Aorta (tissue), 5 donors: ENCODE measurements at places on chromosomes 13 and 19.

- no peak for DNase-seq
These were observed 2.0 kb downstream of the REX1BD start for GRCh38 chr19:18590273-18591272.

GRCh38 chr13:99800951-99801350, 170.6 kb downstream of the ZIC5 start:
- no peak for DNase-seq

DNA sequence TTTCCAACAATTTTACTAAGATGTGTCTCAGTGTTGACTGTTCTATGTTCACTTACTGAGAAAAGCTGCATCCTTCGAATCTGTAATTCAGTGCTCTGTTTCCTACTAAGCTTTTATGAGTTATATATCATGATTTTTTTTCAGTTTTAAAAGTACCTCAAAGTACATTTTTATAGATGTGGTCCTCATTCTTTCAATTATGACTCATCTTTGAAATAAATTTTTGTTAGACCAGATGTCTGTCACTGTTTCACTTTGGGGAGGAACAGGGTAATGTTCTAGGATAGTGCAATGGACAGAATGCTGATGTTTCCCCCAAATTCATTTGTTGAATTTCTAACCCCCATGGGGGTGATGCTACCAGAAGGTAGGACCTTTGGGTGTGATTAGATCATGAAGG, 74.8 kb downstream of the NALCN start:
- DNase-seq, result no peak

DNA sequence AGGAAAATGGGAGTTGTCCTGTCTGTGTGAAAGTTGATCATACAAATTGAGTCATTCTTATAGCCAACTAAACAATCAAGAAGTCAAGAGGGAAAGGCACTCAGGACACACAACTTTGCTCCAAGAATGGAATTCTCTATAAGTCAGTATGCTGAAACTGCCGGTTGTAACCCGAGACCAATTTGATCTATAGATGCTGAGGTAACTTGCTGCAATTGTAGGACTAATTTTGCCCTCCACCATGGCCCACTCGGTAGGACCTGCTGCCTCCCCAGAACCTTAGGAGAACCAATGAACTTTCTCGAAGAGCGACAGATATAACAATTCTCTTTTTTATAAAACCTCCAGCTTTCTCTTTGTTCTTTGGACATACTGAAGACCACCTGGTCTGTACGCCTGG, 157.0 kb downstream of the RNF17 start:
- DNase-seq, result no peak

DNA sequence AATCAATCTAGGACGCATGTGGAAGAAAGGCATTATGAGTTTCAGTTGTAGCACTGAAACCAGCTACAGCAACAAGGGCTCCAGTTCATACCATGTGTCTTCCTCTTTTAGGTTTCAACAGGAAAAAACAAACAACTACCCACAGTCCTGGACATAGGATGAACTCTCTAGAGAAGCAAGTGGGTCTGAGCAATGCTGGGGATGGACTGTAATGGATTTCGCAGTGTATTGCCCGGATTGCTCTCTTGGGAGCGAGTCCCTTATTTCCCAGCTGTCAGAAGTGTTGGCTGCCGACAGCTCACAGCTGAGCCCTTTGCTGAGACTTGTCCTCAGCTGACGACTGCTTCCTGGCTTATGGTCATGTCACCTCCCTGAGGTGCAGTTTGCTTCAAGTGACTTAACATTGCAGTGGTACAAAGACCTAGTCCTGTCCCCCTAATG, 12.1 kb upstream of the MYCBP2 start:
- no peak for DNase-seq

GRCh38 chr19:55085923-55086715, 10.4 kb downstream of the EPS8L1 start:
- no peak for DNase-seq

DNA sequence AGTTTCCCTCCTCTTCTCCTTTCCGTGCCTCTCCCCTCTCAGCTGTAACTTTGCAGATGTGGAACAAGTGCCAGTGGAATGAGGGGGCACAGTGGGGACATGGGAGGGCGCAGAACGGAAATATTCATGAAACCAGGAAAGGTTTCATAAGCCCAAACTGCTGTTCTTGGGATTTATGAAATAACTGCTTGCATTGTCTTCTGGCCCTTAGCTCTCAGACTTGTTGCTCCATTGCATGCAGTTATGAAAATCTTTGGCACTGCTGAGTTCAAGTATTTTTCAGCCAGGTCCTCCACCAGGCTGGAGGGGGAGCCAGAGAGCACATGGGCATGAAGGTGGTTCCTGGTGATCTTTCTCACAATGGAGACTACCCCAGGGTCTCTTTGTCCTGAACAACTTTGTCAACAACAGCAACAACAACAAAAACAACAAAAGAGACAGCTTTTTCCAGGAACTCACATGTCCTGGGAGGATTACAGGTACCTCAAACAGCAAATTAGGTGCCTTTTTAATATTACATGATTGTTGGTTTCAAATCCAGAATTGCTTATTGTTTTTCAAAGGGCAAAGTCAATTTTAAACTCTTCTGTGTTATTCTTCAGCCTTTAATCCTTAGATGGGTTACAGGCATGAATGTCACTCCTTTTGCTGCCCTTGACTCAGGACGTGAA, 1.5 kb downstream of the RGCC start:
- DNase-seq, result no peak

- DNase-seq, result no peak
These were observed 292.7 kb downstream of the MYO16 start for GRCh38 chr13:108922108-108922507.

GRCh38 chr13:112510002-112510780, 77.8 kb downstream of the TUBGCP3 start:
- no peak for DNase-seq

DNA sequence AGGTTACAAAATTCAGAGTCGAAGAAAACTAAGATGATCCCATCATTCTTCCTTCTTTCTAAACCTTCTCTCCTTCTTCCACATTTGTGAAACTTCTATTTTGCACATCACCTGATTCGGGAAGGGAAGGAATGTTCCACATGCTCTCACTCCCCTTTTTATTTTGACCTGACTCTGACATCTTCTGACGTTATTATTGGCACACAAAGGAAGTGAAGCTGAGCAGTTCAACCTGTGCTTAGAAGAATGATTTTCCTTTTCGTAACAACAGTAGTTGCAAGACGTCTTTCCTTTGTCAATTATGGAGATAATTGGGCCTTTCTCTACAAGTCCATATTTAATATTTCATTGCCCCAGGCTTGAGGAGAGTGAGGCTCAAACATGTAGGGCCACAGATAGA, 18.0 kb downstream of the FAM124A start:
- no peak for DNase-seq

DNA sequence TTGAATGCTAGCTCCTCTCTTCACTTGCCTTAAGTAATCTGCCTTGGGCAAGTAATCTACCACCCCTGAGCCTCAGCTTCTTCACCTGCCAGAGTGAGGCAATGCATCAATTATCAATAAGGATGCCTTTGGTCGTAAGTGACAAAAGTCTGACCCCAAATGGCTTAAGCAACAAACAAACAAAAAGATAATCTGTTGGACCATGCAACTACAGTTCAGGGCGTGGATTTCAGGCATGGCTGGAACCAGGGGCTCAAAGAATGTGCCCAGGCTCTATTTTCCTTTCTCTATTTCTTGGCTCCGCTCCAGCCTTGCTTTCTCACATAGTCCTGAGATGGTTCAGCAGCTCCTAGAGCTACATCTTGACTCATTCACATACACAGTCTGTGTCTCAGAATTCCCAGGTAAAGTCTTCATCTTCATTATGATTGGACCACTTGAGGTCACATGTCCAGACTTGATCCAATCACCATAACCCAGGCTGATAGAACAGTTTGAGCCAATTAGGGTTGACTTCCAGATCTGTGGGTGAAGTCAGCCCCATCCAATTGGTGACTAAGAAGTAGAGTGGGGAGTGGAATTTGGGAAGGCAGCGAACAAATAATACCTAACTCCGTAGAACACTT, 29.6 kb downstream of the ACSBG2 start:
- DNase-seq, result no peak

- DNase-seq, result no peak
These were observed 9.8 kb downstream of the ATP13A1 start for GRCh38 chr19:19653597-19654147.

DNA sequence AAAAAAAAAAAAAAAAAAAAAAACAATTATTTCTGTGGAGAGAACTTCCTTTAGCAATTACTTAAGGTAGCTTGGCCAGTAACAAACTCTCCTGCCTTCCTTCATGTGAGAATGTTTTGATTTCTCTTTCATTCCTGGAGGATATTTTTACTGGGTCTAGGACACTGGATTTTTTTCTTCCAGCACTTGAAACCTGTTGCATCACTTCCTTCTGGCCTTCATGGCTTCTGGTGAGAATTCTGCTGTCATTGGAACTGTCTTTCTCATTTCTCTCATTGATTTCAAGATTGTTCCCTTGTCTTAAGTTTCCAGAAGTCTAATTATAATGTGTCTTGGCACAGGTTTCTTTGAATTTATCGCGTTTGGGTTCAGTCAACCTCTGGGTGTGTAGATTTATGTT, 19.3 kb upstream of the RAB20 start:
- no peak for DNase-seq

DNA sequence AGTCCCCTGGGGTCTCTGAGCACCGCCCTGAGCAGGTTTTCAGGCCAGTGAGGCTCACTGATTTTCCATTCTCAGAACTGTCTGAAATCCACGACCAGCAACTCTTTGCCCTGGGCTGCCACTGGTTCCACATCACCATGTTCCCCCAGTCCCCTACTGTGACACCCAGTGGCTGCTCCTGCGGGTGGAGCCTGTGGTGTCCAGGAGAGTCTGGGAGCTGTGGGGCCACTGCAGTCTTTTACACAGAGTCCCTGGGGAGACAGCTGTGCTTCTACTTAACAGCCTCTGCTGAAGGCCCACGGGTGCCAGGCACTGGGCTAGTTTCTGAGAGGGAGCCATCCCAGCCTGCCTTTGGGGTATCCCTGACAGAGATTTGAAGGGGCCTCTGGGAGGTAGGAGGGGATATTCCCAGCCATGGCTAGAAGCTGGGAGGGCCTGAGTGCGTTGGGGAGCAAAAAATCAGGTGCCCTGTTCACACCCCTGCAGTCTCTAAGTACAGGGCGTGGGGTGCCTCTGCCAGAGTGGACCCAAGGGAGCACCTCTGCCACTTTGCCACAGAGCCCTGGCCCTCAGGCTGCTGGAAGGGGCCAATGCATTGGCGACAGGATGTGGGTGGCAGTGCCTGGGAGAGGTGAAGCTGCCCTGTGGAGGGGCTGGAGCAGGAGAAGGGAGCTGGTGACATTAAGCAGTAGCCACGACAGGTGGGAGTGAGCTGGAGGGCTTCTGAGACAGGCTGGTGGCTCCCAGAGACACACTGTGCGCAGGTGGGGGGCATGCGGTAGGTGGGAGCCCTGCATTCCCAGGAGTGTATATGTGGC, 200.2 kb upstream of the ZNF536 start:
- DNase-seq, result no peak

DNA sequence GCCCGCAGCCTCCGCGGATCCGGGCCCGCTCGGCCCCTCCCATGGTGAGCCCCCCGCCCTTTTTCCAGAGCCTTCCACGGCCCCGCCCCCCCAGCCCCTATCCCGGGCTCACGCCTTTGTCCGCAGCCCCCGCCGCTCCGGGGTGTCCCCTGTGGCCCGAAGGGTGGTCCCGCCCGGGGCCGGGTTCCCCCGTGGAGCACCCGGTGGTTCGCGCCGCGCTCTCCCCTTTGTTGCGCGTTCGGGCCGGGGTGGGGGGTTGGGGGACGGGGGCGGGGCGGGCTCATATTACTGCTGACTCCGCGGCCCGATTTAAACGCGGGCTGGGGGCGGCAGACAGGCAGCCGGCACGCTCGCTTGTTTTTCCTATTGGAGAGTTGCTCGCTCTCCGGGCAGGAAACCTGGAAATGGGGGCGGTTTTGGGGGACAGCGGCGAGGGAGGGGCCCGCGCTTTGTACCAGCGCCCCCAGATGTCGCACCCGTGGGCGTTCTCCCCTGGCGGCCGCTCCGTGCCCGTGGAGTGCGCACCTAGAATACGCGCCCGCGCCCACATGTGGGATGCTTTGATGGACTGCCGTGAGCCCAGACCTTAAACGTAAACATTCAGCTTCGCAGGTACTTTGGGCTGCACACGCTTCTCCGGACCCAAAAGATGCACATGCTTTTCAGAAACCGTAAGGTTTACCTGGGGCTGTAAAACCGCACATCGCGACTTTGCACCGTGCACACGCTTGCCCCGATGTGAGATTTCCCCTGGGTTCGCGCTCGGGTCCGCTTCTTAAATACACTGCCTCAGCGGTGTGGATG, 699 bp downstream of the PTOV1 start:
- DNase-seq, result peak; percentile 82
